ENCODE measurements at places on chromosomes 13 and 19.

- DNase-seq, result no peak
Observed at GRCh38 chr13:61830475-61830874, 414.8 kb upstream of the PCDH20 start.

GRCh38 chr19:4352701-4353121, 9.3 kb downstream of the MPND start:
- peak; percentile 62 for DNase-seq

DNA sequence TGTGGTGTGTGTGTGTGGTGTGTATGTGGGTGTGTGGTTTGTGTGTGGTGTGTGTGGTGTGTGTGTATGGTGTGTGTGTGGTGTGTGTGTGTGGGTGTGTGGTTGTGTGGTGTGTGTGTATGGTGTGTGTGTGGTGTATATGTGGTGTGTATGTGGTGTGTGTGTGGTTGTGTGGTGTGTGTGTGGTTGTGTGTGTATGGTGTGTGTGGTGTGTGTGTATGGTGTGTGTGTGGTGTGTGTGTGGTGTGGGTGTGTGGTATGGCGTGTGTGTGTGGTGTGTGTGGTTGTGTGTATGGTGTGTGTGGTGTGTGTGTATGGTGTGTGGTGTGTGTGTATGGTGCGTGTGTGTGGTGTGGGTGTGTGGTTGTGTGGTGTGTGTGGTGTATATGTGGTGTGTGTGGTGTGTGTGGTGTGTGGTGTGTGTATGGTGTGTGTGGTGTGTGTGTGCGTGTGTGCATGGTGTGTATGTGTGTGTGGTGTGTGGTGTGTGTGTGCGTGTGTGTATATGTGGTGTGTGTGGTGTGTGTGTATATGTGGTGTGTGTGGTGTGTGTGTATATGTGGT, 8.7 kb downstream of the SHISA7 start:
- no peak for DNase-seq

DNA sequence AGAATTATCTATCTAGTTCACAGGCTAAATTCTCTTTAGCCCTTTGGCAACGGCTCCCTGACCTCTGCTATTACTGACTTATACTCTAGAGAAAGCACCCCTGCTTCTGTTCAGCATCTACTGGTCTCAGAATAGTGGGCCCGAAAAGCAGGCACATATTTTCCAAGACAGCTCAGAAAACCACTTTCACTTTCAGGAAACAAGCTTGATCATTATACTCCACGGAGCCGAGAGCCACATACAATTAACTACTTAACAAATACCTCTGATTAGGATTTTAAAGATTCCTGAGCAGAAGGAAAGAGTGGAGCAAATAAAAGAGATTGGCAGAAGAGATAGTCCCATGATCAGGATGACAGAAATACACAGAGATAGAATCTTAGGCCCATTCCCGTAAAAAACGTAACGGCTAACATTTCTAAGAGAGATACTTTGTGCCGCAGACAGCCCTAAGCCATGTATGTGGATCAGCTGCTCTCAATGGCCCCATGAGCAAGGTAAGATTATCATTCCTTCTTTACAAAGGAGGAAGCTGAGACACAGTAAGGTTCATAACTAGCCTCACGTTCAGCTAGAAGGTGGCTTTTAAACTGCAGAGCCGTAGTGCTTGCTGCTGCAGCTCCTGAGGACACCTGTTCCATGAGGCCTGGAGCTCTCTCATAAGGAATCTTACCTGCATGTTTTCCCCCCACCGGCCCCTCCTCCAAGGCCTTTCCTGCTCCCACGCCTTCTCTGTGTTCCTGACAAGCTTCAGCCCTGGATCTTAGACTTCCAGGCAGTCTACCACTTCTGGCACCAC, 227.2 kb downstream of the FOXO1 start:
- no peak for DNase-seq

DNA sequence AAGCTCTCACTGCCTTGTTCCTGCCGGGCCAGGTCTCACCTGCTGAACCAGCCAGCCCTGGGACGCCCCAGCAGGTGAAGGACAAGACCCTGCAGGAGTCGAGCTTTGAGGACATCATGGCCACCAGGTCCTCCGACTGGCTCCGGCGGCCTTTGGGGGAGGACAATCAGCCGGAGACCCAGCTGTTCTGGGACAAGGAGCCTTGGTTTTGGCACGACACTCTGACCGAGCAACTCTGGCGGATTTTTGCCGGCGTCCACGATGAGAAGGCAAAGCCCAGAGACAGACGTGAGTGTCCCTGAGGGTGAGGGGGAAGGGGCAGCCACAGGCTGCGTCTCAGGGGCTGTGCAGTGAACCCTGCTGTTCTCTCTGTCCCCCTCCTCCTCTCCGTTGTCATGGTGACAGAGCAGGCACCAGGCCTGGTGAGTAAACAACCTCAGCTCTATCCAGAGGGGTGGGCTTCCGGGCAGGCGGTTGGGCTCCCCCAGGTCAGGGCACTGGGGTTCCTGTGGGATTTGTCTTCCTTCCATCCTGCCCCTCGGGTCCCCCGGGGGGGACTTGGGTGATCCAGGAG, 9.7 kb downstream of the TLE6 start:
- DNase-seq, result no peak

DNA sequence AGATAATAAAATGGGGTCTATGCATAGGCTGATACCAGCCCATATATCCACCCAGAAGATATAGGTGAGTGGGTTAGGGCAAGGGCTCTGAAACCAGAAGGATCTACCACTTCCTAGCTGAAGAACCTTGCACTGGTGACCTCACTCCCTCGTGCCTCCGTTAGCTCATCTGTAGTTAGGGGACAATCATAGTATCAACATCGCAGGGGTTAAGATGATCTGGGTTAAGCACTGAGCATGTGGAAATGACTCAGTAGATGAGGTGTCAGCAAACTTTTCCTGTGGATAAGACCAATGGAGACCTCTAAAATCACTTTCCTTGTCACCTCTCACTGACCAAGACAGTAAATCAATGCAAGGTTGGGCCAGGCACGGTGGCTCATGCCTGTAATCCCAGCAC, 30.5 kb downstream of the TNFSF14 start:
- DNase-seq, result no peak

DNA sequence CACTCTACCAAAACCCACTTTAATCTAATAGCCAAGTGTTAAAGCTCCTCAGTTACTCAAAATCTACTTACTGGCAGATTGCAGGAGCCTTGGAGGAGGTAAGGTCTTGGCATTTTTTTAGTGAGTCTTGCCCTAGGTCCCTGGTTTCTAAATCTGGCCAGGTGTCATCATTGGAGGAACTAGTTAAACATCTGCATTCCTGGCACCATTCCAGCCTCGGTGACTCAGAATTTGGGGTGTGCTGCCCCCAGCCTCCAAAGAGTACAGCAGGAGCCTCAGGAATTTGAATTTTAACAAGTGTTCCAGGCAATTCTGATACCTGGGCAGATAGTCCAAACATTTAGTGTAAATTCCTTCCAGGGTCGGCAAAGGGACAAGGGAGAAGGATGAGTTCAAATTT, 37.4 kb downstream of the KLF5 start:
- DNase-seq, result no peak

- no peak for DNase-seq
Observed at GRCh38 chr13:42924344-42924743, 67.7 kb downstream of the EPSTI1 start.

- DNase-seq, result no peak
Observed at GRCh38 chr19:1459479-1459878, 9.6 kb downstream of the APC2 start.

GRCh38 chr19:17020385-17020784, 6.2 kb downstream of the CPAMD8 start:
- no peak for DNase-seq

DNA sequence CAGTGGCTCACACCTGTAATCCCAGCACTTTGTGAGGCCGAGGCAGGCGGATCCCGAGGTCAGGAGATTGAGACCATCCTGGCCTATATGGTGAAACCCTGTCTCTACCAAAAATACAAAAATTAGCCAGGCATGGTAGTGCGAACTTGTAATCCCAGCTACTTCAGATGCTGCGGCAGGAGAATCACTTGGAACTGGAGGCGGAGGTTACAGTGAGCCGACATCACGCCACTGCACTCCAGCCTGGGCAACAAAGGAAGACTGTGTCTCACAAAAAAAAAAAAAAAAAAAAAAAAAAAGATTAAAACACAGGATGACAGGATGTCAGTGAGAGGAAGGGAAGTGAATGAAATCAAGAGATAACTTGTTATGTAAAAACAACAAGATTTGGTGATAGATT, 1158.5 kb downstream of the PCDH9 start:
- DNase-seq, result no peak

DNA sequence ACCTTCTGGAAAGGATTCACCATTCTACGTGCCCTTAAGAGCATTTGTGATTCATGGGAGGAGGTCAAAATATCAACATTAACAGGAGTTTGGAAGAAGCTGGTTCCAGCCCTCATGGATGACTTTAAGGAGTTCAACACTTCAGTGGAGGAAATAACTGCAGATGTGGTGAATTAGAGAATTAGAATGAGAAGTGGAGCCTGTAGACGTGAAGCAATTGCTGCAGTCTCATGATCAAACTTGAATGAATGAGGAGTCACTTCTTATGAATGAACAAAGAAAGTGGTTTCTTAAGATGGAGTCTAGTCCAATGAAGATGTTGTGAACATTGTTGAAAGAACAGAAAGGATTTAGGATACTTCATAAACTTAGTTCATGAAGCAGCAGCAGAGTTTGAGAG, 129.1 kb downstream of the TNFRSF19 start:
- no peak for DNase-seq

DNA sequence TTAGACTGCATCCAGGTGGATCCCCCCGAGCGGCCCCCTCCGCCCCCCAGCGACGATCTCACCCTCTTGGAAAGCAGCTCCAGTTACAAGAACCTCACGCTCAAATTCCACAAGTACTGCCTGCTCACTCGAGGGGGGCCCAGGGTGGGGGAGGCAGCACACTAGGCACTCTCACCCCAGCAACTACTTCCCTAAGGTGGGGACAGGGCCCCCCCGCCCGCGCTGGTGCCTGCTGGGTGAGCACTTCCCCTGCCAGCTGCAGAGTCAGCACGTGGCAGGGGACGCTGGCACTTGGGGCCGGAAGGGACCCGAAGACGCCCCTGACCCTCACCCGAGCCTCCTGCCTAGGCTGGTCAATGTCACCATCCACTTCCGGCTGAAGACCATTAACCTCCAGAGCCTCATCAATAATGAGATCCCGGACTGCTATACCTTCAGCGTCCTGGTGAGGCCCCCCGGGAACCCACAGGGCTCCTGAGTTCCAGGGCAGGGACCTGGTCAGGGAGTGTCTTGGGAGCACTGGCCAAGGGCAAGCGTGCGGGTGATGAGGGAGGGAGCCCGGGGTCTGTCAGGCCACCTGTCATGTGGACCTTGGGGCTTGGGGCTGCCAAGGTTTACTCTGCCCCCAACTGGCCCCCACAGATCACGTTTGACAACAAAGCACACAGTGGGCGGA, 5.2 kb downstream of the MCOLN1 start:
- no peak for DNase-seq

- DNase-seq, result no peak
Observed at GRCh38 chr13:98214008-98214643, 37.1 kb upstream of the RNF113B start.

- DNase-seq, result no peak
Observed at GRCh38 chr19:1244693-1245451, 3.3 kb downstream of the ATP5F1D start.

GRCh38 chr13:27583645-27584044, 36.7 kb downstream of the LNX2 start:
- DNase-seq, result no peak

DNA sequence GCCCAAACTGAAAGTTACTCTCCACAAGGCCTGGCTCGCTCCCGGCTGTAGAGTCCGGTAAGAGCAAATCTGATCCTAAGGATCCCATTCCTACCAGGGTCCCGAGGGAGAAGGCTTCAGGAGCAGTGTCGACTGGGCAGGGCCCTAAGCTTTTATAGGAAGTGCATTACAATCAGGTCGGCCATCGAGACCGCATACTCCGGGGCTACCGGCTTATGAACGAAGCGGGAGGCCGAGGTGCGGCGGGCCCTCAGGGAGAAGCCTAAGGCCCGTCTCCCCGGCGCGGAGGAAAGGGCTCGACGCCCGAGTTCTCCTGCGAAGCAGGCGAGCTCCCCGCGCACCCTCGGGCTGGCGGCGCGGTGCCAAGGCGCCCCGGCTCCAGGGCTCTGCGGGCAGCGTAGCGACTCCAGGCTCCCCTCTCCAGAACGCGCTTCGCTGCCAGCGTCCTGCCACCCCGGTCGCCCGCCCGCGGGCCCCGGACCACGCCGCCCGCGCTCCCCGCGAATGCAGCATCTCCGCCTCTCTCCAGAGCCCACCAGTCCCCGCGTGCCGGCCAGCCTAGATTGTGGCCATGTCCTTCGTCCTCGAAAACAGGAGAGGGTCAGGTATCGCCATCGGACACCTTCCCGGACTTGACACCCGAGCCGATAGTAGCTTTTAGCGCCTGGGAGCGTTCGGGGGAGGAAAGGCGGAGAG, 1.4 kb downstream of the EFNB2 start:
- no peak for DNase-seq

- DNase-seq, result no peak
Observed at GRCh38 chr19:49950956-49951526, 9.9 kb downstream of the SIGLEC11 start.

DNA sequence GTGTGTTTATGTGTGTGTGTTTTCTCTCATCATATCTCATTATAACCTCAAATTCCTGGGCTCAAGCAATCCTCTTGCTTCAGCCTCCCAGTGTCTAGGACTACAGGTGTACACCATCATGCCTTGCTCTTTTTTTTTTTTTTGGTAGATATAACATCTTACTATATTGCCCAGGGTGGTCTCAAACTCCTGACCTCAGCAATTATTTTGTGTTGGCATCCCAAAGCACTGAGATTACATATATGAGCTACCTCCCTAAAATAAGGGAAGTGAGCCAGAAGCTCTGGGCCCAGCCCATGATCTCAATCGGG, 448 bp upstream of the ZNF543 start:
- DNase-seq, result no peak

GRCh38 chr13:102693776-102694175, 1.1 kb downstream of the METTL21C start:
- DNase-seq, result no peak

DNA sequence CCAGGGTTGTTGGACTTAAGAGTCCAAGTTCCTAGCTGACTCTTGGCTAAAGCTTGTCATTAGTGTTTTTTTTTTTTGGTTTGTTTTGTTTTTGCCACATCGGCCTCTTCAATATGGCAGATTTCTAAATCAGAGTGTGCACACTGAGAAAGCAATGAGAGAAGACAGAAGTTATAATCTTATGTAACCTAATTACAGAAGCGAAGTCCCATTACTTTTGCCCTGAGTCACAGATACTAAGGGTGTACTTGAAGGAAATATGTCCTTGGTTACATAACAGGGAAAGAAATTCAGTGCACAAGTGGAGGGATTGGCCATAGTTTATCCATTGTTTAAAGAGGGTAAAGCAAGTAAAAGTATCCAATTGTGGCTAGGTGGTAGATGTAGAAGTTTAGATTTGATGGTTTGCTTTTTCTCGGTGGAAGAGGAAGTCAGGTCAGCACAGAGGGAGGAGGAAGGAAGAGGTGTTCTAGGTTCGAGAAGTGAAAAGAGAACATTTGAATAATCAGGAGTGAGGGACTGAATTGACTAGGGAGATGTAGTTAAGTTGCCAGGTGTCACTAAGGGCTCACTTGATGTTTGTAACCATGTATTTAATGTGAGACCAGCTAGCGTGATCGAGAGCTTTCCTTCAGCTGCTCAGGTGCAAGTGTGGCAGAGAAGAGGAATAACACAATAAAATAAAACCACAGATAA, 12.2 kb downstream of the GTF2F2 start:
- no peak for DNase-seq
